ENCODE measurements at places on chromosomes 3 and 15.

GRCh38 chr3:118380576-118380975 lies 654.1 kb downstream of the IGSF11 start:
- DNase-seq = no peak

DNA sequence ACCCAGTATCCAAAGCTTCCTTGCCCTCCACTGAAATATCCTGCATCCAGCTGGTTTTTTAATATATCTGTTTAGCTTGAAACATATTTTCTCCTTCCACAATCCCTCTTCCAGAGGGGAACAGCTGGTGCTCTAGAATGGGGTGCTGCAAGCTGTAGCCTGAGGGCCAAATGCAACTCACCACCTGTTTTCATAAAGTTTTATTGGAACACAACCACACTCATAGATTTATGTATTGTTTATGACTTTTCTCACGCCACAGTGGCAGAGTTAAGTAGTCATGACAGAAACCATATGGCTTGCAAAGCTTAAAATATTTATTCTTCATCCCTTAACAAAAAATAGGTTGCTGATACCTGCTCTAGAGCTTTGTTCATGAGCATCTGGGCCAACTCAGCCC lies 298.7 kb downstream of the CLSTN2 start:
- DNase-seq = no peak

- no peak for DNase-seq
Observed at GRCh38 chr15:71282076-71282475, 166.8 kb downstream of the THSD4 start.

GRCh38 chr15:64535460-64536243 lies 75.3 kb downstream of the ZNF609 start:
- no peak for DNase-seq

- DNase-seq = no peak
Observed at GRCh38 chr15:82552861-82553260, 12.6 kb upstream of the RPS17 start.

- DNase-seq = no peak
Observed at GRCh38 chr3:57793737-57794187, 37.7 kb downstream of the SLMAP start.

DNA sequence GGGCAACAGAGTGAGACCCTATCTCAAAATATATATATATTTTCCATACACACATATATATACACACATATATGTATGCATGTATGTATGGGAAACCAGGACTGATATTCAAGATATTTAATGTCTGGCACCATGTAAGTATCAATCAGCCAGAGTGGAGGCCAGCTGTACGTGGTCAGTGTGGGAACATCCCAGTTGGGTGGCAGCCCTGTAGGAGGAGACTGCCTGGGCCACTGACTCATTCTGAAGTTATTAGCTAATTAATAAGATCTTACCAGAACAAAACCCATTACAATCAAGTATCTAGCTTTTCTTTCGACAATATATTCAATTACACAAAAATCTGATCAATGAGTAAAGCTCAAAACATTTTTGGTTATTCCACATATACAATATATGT lies 85.1 kb upstream of the OCA2 start:
- no peak for DNase-seq

GRCh38 chr3:55622733-55623132 lies 135.6 kb upstream of the WNT5A start:
- no peak for DNase-seq

DNA sequence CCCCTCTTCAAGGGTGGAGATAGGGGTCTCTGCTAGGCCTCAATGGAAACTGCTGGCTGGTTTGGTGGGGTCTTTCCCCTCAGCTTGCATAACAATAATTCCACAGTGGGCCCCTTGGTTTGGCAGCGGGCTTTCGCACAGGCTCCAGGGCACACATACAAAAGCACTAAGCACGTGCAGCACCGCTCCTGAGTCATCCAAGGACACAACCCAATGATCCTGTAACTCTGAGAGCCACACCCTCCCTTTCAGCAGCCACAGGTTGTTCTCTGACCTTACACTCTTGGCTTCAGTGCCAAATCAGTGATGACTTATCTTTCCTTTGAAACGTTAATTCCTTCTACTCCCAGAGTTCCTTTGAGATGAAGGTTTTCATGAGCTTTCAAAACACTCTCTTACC lies 41.7 kb downstream of the DAPK2 start:
- DNase-seq = no peak

DNA sequence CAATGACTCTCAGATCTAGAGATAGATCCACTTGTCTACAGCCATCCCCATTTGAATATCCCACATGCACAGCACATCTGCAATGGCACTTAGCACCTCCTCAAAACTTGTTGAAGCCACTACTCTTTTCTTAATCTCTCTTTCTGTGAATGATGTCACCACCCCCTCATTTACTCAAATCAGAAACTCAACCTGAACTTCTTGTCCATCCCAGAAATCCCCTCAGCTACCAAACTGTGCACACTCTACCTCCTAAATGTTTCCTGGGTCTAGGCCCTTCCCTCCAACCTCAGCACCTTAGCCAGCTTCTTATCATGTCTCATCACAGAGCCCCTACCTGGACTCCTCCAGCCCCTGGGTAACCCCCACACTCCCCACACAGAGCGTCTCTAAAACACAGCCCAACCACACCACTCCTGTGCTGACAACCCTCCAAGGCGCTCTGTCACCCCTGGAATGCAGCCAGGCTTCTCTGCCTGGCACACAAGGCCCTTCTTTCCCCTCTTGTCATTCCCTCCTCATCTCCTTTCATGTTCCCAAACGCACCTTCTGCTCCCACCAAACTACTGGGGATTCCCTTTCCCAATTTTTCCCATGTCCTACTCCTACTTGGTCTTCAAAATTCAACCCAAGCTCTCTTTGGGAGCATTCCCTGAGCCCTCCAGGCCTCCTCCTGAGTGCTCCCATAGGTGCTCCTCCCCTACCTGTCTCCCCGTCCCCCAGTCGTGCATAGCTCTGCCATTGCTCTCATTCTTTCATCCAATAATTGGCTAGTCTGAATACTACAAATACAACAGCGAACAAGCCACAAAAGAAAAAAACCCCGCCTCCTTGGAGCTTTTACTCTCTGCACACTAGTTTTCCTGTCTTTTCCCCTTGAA lies 39.8 kb upstream of the ZBTB38 start:
- no peak for DNase-seq

DNA sequence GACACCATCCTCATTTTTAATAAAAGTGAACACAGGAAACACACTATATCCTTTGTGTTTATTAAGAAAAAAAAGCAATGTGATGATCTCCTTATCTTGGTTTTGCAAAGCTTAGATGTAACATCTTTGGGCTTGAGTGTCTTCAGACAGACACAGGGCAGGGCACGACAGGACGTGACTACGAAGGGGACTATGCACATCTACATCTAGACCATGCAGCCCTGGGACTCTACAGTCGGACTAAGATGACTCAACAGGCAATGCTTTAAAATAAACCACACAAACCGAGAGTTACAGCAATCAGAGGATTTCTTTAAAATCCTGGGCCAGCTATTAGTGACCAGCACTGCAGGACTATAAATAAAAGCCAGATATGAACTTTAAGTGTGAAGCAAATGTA lies 22.8 kb upstream of the TM2D3 start:
- DNase-seq = no peak

GRCh38 chr15:28861031-28861534 lies 12.6 kb upstream of the GOLGA6L7 start:
- DNase-seq = no peak

DNA sequence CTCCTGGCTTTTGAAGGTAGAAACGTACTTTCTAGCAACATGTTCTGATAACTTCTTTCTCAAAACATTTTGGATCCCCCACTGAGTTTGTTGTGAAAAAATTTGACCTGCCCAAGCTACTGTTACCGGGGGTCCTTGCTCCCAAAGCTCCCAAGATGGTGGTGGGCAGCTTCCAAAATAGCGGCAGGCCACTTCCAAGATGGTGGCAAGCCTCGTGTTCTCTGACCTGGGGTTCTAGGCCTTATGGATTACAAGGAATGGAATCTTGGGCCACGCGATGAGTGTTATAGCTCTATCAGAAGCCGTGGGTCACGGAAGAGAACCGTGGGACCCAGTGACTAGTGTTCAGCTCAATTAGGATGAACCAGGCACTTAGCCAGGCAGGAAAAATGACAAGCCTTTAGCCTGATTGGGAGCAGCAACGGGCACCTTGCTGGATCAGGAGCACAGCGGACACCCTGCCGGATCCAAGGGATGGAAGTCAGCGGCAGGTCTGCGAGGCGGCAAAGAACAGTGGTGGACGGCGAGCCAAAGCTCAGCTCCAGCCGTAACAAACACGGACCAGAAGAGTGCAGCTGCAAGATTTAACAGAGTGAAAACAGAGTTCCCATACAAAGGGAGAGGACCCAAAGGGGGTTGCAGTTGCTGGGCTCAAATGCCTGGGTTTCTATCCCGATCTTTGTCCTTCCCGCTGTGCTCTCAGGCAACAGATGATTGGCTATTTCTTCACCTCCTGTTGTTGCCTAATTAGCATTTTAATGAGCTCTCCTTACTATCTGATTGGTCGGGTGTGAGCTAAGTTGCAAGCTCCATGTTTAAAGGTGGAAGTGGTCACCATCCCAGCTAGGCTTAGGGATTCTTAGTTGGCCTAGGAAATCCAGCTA lies 133.3 kb downstream of the WDR72 start:
- no peak for DNase-seq

DNA sequence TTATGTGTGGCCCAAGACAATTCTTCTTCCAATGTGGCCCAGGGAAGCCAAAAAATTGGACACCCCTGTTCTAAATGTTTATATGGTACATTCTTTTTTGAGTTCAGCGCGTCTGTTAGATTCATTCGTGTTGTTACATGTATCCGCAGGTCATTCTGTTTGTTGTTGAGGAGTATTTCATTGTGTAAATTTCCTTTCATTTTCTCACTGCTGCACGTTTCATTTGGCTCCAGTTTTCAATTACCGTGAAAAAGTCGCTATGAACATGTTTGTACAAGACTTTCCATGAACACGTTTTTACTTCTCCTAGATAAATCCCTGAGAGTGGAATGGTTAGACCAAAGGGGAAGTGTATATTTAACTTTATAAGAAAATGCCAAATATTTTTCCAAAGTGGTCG lies 7.5 kb upstream of the OPA1 start:
- no peak for DNase-seq

- DNase-seq = no peak
Observed at GRCh38 chr15:83193721-83194120, 13.9 kb downstream of the HDGFL3 start.

DNA sequence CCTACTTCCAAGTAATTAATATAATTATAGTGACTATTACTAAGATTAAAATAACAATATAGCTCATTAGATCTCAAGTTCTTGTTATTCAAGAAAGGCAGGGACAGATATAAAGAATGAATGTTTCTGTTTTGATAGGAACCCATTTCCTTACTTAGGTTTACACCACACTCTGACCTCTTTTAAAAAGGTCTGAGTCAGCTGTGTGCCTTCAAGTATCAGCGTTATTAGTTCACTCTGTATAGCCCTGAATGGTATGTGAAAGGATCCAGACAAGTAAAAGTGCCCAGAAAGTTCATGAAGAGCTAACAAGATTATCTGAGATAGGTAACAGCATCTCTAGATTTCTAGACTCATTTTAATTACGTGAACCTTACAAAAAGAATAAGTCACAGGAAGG lies 28.9 kb downstream of the PDCD10 start:
- no peak for DNase-seq

- DNase-seq = peak; percentile 12
Observed at GRCh38 chr3:2156244-2156847, 57.7 kb downstream of the CNTN4 start.

DNA sequence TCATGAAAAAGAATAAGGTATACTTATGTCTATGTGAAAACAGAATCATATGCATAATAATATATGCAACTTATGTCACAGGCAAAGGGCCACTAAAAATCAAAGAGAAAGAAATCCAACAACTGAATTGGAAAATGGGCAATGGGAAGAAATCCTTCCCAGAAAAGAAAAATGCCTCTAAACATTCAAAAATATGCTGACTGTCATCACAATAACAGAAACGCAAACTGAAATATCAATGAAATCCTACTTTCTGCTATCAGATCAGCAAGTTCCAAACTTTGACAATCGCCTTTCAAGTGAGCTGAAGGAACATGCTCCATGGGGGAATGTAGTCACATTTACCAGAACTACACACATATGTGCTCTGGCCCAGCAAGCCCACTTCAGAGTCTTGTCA lies 99.4 kb upstream of the KLF13 start:
- no peak for DNase-seq

GRCh38 chr3:174959556-174960065 lies 100.5 kb downstream of the NAALADL2 start:
- DNase-seq = no peak

DNA sequence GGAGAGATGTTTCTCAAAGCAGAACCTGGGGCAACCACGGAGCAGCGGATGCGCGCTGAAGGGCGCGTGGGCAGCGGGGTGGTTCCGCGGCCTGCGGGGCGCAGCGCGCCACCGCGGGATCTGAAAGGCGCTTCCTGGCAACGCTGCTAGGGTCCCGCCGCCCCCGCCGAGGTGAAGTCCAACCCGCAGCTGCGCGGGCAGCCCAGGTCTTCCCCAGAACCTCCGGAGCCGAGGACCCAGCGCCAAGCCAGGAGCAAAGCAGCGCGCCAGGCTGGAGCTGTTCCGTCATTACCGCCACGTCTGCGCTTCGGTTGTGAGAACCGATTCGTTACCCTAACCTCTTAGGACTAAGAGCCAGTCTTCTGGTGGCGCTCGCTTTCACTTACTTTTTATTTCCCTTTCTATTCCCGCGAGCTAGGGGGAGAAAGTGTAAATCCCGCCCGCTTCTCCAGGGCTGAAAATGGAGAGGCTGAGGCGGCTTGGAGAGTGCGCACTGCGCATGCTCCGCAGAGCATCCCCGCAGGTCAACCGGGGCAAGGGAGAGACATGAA lies 3.2 kb upstream of the GABRG3 start:
- DNase-seq = peak; percentile 45

- no peak for DNase-seq
Observed at GRCh38 chr3:189272500-189273119, 100.8 kb downstream of the TPRG1 start.

DNA sequence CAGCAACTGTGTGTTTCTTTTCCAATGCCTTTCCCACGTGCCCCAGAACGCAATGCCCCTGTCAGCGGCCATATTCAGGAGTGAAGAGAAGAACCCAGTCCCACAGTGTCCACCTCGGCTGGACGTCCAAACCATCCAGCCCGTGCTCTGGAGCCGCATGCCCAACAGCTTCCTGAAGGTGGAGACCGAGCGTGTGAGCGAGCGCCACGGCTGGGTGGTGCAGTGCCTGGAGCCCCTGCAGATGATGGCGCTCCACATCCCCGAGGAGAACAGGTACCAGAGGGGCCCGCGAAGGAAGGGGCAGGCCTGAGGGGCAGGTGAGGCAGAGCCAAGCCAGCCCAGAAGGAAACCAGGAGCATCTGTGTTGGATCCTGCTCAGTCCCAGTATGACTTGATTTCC lies 308.1 kb upstream of the CHRM5 start:
- no peak for DNase-seq

GRCh38 chr3:87052499-87053260 lies 61.7 kb upstream of the VGLL3 start:
- peak; percentile 9 for DNase-seq

GRCh38 chr15:92667287-92667904 lies 11.8 kb upstream of the FAM174B start:
- DNase-seq = no peak

- DNase-seq = no peak
Observed at GRCh38 chr3:122493296-122493695, 21.4 kb downstream of the KPNA1 start.
